ENCODE measurements at places on chromosomes 11 and 22.

DNA sequence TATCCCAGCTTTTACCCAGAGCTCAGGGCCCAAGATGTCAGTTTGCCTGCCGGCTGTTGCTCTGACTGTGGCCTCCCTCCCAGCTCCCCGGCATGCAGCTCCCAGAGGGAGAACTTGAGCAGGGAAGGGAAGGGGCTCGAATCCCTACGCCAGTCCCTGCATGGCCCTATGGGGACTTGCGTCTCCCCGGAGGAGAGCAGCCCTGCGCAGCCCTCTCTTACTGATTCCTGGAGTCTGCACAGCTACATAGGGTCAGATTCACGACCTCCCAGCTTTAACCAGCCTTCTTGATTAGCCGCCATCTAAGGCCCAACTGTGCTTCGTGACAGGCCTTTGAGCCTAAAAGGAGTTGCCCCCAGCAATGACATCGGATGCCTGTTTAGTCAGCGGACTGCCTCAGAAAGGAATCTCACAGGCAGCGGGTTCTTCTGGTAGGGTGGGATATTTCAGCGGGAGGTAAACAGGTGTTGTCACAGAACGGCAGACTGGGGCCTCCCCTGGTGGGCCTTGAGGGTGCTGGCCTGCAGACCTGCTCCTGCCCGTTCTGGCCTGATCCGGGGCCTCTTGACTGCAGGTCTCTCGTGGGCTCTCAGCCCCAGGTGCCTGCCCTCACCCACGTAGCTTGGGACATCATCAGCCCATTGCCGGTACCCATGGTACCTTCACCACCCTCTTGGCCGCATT lies 43.8 kb upstream of the KCNQ1OT1 start:
- no peak for DNase-seq

DNA sequence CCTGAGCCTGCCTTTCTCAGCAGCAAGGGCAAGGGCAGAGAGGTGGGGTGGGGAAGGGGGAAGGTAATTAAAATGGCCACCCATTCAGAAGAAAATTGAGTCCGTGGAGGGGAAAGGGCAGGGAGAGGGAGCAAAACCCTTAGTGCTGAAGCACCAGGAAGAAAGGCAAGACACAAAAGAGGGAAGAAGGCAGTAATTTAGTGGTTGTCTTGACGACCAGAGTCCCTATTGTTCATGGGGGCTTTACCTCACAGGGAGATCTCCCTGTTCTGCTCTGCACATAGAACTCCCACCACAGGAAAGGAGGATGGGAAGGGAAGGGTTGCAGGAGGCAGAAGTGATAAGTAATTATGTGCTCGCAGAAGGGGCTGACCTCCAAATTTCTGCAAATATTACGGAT lies 23.4 kb downstream of the SNX19 start:
- DNase-seq = no peak

DNA sequence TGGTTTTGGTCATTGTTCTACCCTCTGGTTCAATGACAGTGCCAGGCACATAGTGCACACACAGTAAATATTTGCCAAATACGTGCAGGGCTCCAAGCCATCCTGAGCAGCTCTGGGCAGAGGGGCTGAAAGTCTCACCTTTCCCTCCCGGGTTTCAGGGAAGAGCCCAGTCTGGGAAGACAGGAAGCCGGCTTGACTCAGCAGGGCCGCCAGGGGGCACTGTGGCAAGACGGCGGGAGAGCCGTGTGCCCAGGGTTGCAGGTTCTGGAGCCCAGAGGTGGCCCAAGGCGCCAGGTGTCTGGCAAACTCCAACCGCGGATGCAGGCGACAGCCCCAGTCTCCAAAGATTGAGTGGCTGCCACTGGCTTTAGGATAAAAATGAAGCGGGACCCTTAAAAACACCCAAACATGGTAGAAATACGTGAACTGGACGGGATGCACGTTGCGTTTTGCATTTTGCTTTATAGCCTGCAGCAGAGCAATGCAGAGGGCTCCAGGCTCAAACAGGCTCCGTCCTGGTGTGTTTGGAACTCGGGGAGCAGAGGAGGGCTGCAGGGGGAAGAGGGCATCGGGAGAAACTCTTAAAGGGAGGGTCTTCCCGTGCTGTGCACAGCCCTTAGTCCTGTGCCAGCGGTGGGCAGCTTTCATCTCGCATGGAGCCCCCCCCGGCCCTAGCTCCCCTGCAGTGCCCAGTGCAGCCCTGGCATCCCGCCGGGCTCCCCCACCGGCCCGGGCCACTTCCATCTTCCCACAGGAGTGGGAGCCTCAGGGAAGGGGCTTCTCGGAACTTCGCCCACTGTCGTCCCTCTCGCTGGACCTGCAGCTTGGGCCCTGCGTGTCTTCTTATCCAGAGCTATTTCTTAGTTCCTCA lies 10.7 kb downstream of the KRTAP5-5 start:
- peak; percentile 32 for DNase-seq

DNA sequence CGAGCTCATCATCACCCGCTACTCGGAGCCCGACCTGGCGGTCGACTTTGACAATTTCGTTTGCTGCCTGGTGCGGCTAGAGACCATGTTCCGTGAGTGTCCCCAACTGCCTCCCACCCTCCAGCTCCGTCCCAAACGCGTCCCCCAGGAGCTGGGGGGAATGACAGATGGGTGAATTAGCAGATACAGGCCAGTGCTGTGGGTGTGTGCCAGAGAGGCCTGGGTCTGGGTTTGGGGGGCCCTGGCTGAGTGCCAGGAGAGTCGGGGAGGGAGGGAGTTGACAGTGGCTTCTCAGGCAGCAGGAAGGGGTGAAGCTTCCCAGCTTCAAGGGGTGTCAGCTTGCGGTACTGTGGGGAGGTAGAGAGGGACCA lies 28.6 kb downstream of the CAPN1 start:
- no peak for DNase-seq

GRCh38 chr11:113377681-113378412 lies 9.7 kb upstream of the ANKK1 start:
- DNase-seq = no peak

DNA sequence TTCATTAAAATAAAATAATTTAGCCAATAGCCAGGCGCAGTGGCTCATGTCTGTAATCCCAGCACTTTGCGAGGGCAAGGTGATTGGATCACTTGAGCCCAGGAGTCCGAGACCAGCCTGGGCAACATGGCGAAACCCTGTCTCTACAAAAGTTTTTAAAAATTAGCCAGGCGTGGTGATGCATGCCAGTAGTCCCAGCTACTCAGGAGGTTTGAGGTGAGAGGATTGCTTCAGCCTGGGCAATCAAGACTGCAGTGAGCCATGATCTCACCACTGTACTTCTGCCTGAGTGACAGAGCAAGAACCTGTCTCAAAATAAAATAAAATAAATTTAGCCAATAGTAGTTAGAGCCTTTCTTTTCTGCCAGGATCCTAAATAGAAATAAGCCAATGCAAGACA lies 12.2 kb downstream of the HPS5 start:
- DNase-seq = no peak

- peak; percentile 36 for DNase-seq
These were observed 59.8 kb upstream of the WNT7B start for GRCh38 chr22:46036558-46037408.

GRCh38 chr11:123672568-123672967 lies 18.1 kb upstream of the SCN3B start:
- DNase-seq = no peak
